ENCODE measurements at places on chromosomes 11 and 22.

- DNase-seq = no peak
These were observed 869 bp downstream of the FAM83F start for GRCh38 chr22:39995393-39996252.

DNA sequence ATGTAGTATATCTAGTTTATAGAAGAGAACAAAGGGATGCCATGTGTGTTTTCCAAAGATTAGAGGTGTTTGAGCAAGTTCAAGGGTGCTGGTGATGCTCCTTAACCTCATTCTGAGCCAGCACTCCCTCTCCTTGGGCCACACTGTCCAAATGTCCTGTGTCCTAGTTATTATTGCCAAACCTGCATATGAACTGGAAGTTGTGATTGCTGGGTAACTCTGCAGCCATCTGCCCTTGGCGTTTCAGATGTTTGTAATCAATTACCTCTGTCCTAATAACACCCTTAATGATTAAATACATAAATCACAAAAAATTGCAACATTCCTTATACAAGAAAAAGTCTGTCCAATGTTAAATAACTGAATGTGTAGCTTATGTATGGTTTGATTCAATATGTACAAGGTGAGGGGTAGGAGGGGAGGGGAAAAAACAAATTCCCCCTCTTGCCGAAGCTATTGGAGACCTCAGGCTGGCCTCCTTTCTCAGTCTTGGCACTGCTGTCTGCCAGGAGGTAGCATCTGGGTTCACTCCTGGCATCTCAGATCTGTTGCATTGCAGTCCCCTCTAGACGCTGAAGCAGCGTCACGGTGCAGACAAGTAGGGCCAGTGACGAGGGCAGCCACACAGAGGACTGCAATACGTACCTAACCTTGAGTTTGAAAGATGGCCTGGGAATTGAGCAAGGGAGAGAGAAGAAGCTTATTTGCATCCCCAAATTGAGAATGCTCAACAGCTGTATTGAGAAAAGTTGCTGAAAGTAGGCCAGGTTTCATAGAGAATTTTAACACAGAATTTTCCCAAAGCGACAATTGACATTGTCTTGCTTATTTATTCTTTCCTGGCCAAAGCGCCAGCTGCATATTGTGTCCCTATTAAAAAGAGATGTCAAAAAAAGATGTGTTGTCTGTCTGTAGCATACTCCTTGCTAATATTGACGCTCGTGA is 89.6 kb upstream of the ARHGAP32 start:
- DNase-seq = no peak

DNA sequence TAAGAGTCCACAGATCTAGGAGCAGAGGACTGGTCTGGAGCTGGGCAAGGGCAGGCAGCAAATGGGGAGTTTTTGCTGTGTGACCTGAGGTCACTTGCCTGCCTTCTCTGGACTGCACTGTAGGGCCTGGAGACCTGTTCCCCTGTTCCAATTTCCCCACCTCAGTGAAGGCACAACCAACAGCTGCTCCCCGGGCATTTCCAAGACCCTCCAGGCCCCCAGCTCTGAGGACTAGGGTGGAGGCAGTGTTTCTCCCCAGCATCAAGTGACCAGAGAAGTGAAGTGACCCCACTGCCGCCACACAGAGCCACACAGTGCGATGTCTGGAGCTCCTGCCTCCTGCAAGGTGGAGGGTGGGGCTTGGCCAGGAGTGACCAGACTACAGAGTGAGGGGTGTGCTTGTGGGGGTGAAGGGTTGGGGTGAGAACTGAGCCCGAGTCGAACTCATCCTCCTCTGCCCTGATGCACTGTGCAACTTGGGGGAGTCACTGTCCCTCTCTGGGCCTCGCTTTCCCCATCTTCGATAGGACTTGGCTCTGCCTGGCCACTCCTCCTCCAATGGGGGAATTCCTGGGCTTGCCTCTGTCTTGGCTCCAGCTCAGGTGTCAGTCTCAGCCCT is 21.6 kb downstream of the P2RY2 start:
- no peak for DNase-seq

DNA sequence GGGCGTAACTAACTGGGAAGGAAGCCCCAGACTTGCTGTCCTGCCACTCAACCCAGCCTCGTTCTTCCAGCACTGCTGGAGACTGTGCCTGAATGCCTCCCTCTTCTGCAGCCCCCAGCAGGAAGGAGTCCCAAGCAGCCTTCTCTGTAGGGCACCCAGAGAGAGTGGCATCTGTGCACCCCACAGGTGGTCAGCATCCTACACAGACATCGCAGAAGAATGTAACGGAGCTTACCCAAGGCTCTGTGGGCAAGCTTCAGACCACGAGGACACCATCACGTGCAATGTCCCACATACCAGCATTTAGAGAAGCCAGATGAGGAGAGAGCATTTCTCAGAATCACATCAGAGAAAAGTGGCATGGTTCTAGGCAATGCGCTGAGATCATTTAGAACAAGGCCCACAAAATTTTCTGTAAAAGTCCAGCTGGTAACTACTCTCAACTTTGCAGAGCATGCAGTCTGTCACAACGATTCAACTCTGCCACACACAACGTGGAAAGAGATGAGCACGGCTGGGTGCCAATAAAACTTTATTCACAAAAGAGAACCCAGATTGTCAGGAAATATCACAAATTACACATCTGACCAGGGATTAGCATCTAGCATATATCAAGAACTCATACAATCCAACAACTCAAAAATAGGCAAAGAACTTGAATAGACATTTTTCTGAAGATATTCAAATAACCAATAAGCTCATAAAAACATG is 33.4 kb downstream of the SHANK2 start:
- no peak for DNase-seq

GRCh38 chr11:123694551-123694950 is 40.1 kb upstream of the SCN3B start:
- DNase-seq = no peak

- no peak for DNase-seq
These were observed 10.8 kb downstream of the SYT12 start for GRCh38 chr11:67033661-67034166.

- DNase-seq = no peak
These were observed 73.5 kb downstream of the KCNQ1 start for GRCh38 chr11:2518111-2518982.

DNA sequence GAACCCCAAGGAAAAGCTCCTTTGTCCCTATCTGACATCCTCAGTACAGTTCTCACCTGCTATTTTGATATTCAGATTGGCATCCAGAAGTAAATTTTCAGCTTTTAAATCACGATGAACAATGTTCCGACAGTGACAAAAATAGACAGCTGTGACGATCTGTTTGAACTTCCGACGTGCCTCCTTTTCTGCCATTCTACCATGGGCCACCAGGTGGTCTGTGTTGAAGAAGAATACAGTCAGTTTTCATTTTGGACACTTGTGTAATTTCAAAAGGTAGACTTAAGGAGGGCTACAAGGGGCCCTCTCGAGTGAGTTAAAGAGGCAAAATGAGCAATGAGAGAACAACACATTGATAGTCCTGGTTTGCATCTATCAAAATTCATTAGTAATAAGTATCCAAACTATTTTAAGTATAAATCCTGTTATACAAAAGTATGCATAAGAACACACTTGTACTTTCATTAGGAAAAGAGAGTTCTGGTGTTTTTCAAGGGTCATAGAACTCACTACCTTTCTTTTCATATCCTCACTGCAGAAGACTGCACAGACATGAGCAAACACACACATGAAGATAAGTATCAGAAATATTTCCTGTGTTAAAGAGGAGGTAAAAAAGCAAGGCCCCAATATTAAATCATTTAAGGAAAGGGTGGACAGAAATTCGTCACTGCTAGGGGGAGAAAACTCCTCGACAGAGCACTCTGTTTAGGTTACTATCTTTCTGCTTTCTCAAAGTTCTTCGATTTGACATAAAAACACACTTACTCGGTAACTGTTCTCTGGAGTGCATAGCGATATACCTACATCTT is 89.9 kb upstream of the APOA1 start:
- DNase-seq = peak; percentile 32

- DNase-seq = no peak
These were observed 17.0 kb downstream of the FADS3 start for GRCh38 chr11:61874377-61874809.

DNA sequence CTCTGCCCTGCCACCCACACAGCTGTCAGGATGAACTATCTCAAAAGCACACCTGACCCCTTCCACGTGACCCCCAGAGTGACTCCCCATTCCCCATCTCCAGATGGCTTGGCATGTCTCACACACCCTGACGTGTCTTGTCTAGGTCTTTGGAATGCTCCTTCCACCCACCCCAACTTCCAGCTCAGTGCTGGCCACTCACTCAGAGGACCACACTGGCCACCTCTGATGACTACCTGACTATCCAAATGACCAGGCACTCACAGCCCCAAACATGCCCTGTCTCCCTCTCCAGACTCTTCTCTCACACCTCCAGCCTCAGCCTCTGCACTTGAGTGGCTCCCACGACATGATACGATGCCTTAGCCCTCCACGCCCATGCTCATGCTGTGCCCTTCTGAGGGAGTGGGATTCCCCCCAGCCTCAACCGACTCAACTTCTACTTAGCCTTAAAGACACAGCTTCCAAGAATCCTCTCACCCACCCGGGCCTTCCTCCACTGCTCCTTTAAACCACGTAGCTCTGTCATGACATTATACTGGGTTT is 259.4 kb downstream of the BUD13 start:
- DNase-seq = no peak

DNA sequence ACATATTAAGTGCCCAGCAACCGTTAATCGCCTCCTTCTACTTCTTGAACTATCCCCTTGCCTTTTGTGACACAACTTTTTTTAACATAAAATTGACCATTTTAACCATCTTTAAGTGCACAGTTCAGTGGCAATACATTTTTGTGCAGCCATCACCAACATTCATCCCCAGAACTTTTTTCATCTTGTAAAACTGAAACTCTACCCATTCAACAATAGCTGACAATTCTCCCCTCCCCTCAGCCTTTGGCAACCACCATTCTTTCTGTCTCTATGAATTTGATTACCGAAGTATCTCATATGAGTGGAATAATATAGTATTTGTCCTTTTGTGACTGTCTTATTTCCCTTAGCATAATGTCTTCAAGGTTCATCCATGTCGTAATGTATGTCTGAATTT is 66.0 kb downstream of the MICAL2 start:
- no peak for DNase-seq

DNA sequence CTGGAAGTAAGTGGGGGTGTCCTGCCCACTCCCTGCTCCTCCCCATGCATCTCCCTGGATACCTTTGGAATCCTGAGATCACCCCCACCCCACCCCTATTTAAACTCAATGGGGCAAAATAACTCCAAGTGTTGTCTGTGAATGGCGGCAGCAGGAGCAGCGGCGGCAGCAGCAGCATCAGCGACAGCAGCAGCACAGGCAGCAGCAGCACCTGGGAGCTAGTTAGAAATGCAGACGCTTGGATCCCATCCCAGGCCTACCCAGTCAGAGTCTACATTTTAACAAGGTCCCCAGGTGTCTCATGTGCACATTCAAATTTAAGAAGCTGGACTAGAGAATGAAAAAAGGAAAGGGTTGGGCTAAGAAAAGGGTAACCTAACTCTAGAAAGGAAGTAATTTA is 82.6 kb downstream of the SEZ6L start:
- no peak for DNase-seq

DNA sequence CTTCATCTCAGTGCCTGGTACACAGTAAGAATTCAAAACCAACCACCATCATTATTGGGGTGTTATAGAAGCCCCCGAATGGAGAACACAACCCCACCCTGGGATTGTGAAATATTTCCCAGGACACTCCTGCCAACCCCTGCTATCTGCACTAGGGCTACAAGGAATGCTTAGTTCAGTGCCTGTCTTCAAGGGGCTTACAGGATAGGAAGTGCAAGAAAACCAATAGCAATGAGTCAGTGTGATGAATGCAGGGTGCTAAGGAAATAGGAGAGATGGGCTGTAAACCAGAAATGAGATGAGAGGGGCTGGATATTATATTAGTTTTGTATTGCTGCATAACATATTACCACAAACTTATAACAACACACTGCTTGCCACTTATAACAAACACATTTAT is 965 bp upstream of the ASCC2 start:
- DNase-seq = no peak

DNA sequence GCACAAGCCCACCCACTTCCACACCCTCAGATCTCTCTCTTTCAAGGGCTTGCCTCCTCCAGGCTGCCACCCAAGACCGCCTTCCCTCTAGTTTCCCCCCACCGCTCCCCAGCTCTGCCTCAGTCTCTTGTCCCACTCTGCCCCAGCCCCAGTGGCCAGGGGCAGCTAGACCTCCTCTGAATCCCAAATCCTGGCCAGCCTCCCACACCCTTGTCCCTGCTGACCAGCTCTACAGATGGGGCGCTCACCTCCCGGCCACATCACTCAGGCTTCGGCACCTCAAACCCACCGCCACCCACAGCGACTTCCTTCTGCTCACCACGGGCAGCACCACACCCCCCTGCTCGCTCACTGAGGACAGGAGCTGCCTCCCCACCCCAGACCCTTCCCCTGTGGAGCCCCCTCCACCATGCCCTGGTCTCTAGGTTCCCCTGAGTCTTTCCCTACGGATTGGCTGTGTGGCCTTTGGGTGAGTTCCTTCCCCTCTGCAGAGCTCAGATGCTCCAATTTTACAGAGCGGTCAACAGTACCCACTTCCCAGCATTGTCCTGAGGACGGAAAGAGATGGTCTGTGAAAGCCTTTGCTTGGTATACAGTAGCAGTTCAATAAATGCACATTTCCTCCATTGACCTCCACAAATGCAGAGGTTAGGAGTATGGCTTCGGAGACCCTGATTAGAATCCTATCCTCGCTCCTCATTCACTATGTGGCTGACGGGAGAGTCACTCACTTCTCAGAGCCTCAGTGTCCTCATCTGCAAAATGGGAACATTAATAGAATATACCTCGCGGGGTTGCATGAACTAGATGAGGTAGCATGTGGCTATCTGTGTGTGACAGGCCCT is 11.5 kb upstream of the SPI1 start:
- DNase-seq = no peak

- DNase-seq = no peak
These were observed 15.4 kb downstream of the DDX10 start for GRCh38 chr11:108680271-108680670.

DNA sequence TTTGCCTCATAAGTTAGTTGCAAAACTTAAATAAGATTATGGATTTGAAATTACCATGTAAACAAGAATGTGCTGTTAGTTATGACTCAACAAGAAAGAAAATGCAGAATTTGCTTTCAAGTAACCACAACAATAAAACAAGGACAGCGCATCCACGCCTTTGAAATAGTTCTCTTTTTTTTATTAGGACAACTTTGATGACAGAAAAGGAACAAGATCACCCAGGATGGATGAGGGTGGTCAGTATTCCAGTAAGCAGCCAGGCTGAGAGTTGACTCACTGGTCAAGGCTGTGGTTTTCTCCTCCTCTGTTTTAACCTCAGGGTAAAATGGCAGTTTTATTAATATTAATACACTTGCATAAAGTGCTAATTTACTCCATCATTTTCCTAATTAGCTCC is 544.4 kb downstream of the OPCML start:
- no peak for DNase-seq

- DNase-seq = no peak
These were observed 24.9 kb downstream of the FGF4 start for GRCh38 chr11:69750108-69750850.

- DNase-seq = no peak
These were observed 88.9 kb downstream of the RASSF10 start for GRCh38 chr11:13098063-13098462.

- DNase-seq = no peak
These were observed 25.3 kb upstream of the TESMIN start for GRCh38 chr11:68776442-68777235.
